Stimulated activated CD4-positive, alpha-beta T cell treated with anti-CD3 and anti-CD28 coated beads, TNF-alpha, amount 100 ng/mL, for 4 hours (primary cell): ENCODE measurements at places on chromosomes 3 and 15.

- no peak for DNase-seq
Measured at GRCh38 chr3:52696830-52697631, 8.6 kb downstream of the GLT8D1 start.

GRCh38 chr3:158859362-158859761 lies 57.5 kb downstream of the MFSD1 start:
- no peak for DNase-seq

DNA sequence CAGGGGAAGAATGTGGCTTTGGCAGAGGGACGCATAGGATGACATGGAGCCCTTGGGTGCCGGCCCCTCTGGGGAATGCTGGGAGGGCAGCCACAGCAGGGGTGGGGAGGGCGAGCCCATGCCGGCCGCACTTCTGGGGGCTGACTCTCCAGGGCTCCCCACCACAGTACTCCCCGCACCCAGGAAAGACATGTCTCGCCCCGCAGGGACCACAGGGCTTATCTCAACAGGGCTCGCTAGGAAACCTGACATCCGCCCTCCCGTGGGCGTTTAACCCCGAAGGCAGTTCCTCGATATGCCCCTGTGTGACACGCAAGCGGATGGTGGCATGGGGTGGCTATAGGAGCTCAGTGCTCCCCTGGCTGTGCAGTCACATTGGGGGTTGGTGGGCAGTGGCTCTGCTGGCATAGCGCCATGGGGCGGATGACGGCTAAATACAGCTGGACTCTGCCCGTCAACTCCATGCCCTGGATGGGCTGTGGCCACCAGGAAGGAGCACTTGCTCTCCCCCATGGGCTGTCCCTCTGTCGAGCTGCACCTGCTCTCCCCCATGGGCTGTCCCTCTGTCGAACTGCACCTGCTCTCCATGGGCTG lies 141.4 kb downstream of the ADAMTS17 start:
- DNase-seq, result no peak

DNA sequence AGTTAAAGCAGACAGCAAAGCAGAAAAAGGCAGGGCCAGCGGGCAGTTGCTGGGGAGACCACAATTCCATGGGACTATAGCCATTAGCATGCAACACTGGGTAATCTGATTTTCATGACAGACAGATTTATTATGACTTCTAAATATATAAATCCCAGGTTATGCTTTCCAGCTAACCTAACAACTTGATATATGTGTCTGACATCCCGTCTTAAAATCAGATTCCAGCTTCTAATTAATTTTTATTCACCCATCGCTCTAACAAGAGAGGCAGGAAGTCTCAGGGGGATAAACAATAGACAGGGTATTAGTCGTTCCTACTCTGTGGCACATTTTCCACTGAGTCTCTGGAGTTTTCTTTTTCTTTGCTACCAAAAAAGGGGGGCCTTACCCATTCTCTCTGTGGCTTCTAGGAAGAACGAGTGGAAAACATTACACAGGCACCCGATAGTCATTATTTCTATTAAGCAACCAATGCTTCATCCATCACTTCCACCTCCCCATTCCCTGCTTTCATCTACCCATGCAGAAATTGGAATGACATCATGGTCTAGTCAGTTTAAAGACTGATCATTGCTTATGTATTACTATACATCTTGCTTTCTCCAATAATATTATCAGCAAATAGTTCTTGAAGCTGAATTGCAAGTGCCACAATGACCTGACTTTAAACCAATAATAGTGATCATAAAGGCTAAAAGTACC lies 173.1 kb downstream of the FHIT start:
- DNase-seq, result no peak

GRCh38 chr3:98945666-98946065 lies 44.2 kb upstream of the DCBLD2 start:
- no peak for DNase-seq

GRCh38 chr3:157079676-157080369 lies 80.1 kb downstream of the CCNL1 start:
- no peak for DNase-seq

GRCh38 chr3:20909511-20909910 lies 723.5 kb upstream of the SGO1 start:
- no peak for DNase-seq

- DNase-seq, result no peak
Measured at GRCh38 chr15:27798807-27799206, 300.3 kb downstream of the OCA2 start.

DNA sequence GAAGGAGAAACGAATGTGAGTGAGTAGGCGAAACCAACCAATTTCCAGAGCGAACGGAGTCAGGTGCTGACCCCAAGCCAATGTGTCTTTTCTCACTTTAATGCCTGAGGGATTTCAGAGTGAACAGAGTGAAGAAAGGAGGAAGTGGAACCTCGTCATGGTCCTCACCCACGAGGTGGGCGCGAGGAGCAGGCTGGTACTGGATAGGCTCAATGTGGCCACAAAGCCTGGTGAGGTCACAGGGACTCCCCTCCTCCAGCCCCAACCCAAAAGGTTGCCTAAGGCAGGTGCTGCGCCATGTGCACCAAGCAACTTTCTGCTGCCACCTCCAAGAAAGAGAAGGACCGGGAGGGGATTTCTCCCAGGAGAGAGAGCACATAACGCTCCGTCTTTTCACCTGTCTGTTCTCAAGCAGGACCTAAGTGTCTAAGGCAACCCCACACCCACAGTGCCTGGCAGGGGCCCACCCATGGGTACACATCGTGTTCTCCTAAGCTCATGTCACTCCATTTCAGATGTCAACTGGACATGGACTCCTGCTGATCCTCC lies 3.8 kb downstream of the NRROS start:
- no peak for DNase-seq

DNA sequence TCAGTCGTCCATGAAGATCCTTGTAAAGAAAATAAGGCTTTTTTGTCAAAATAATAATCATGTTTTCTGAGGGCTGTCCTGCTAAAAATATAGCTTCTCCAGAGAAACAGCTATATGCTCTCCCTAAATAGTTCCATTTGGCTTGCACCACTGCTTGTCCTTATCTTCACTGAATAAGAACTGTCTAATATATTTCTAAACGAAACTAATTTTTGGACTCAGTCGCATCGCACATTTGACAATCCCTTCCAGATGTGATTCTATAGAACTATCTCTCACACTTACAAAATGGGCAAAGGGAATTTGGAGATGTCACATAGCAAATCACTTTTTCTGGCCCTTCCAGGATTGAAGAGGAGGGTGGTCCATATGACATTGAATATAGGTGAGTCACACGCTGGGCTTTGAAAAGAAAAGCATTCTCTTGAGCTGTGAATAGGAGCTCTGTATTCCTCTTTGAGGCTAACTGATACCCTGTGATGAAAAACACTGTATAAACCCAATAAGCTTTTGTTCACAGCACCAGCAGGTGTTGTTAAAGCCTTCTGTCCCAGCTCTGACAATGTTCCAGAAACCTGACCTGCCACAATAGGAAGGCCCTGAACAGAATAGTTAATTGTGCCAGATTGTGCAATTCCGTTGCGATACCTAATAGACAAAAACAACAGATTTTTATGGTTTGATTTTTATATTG lies 1144.2 kb downstream of the ROBO2 start:
- DNase-seq, result no peak

- no peak for DNase-seq
Measured at GRCh38 chr15:79002581-79002980, 57.7 kb upstream of the CTSH start.

- DNase-seq, result no peak
Measured at GRCh38 chr15:51155891-51156290, 61.2 kb upstream of the TNFAIP8L3 start.

DNA sequence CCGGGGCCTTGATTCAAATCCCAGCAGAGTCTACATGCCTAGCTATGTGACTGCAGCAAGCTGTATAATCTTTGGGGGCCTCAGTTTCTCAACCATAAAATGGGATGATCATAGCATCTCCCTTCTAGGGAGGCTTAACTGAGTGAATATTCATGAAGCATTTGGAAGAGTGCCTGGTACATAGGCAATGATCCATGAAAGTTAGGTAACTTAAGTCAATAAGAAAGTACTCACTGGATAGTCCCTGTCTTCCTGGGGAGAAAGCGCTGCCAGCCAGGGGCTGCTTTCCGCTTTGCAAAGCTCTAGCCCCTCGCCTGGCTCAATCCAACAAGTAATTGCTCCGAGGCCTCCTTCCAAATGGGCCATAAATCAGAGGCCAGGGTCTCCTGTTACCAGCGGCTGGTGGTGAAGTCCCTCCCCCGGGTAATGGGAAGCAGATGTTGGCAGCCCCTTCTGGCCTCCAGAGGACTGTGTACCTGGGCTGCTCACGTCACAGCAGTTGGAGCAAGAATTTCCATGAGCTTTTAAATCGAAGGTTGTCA lies 521.9 kb upstream of the PROK2 start:
- DNase-seq, result no peak

- DNase-seq, result no peak
Measured at GRCh38 chr3:159854500-159855124, 134.0 kb upstream of the IL12A start.

- no peak for DNase-seq
Measured at GRCh38 chr3:192915722-192916121, 1.9 kb downstream of the MB21D2 start.

GRCh38 chr3:35594739-35595138 lies 44.6 kb upstream of the ARPP21 start:
- DNase-seq, result no peak

DNA sequence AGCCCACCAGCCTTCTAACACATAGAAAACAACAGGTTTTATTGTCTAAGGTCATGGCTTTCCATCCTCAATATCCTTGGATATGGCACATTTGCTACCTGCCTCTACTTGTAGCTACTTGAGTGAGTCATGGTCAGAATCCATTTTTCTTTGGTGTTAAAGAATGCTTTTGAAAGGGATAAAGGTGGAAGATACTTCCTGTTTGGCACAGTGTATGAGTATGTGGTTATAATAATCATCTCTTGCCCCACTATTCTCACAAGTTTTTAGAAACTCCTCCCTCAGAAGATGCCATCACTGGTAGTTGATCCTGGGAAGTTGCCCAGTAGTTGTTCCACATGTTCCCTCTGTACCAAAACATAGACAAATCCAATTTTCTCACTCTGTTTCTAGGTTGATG lies 508.6 kb upstream of the IL12A start:
- DNase-seq, result no peak

- no peak for DNase-seq
Measured at GRCh38 chr15:91284758-91285466, 184.9 kb downstream of the SV2B start.

GRCh38 chr3:35200056-35200455 lies 439.3 kb upstream of the ARPP21 start:
- DNase-seq, result no peak

DNA sequence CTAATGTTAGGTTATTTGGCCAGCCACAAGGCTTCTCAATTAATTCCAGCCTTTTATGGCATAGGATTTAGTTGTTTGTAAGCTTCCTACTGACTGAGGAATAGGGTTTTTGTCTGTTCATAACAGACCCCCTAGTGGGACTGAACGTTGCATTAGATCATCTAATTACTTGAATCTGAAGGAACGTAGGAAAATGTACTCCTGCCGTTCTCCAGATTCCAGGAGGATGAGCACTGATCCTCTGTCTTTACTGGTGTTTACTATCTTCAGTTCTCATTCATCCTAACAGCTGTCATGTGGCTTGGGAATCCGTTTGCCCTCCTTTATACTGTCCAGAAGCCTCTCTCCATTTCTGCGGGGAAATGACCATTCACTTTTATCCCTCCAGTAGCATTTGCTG lies 52.7 kb downstream of the RAD54L2 start:
- no peak for DNase-seq

DNA sequence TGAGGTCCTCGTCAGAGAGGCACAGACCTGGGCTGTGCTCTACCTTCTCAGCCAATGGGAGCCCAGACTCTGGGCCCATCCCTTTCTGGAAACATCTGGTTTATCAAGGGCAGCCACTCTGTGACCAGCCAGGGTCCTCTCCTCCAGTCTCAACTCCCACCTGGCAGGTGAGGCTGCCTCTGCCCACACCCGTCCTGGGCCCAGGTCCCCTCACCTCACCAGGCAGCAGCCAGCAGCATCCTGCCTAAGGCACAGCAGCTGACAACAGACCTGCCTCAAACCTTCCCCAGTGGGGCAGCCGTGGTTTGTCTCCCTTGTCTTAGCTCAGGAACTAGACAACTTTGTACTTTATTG lies 8.7 kb upstream of the VIPR1 start:
- DNase-seq, result no peak

DNA sequence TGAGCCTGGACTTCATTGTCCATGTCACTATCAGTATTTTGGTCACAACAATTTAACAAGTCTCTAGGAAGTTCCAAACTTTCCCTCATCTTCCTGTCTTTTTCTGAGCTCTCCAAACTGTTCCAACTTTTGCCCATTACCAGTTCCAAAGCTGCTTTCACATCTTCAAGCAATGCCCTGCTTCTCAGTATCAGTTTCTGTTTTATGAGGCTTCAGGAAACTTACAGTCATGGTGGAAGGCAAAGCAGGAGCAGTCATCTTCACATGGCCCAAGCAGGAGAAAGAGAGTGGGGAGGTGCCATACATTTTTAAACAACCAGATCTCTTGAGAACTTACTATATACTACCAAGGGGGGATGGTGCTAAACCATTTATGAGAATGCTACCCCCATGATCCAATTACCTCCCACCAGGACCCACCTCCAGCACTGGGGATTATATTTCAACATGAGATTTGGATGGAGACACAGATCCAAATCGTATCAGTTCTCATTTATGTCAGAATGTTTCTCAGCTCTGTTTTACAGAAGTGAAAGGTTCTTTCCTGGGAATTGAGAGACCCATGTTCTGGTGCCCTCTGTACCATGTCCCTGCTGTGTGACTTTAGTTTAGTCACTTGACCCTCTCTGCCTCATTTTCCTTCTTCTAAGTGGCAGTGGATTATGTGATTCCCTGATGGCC lies 169.7 kb downstream of the PLCL2 start:
- no peak for DNase-seq

- no peak for DNase-seq
Measured at GRCh38 chr15:90232941-90233386, 777 bp downstream of the CIB1 start.

DNA sequence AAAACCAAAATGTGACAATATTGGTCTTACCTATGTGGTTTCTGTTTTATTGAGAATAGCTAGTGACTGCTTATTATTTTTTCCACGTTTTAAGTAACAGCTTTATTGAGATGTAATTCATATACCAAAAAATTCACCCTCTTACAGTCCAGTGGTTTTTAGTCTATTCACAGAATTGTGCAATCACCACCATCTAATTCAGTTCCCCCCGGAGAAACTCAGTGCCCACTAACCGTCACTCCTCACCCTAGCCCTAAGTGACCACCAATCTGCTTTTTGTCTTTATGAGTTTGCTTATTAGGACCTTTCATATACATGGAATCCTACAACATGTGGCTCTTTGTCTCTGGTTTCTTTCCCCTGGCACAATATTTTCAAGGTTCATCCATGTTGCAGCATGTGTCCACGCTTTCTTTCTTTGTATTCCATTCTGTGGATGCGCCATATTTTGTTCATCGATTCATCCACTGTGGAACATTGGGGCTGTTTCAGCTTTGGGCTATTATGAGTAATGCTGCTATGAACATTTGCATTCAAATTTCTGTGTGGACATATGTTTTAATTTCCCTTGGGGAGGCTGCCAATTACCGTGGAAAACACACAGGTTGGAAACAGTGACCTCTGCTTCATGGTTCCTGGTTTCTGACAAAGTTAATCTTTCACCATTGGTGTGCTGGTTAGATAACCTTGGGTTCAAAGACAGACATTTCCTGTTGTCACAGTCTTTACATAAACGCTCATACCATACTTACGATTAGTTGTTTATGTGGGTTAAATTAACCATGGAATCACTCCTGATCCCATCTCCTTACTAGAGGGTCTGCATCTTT lies 3.2 kb upstream of the BCL2L10 start:
- DNase-seq, result no peak

- no peak for DNase-seq
Measured at GRCh38 chr15:91068966-91069365, 31.1 kb upstream of the SV2B start.

- DNase-seq, result no peak
Measured at GRCh38 chr3:129795186-129796010, 98.1 kb downstream of the TMCC1 start.
